Stimulated activated CD8-positive, alpha-beta memory T cell treated with anti-CD3 and anti-CD28 coated beads, Interleukin-15, amount 100 ng/mL, for 4 hours (primary cell): ENCODE measurements at places on chromosomes 3 and 15.

GRCh38 chr3:15064299-15064834 is 748 bp downstream of the MRPS25 start:
- DNase-seq: no peak

DNA sequence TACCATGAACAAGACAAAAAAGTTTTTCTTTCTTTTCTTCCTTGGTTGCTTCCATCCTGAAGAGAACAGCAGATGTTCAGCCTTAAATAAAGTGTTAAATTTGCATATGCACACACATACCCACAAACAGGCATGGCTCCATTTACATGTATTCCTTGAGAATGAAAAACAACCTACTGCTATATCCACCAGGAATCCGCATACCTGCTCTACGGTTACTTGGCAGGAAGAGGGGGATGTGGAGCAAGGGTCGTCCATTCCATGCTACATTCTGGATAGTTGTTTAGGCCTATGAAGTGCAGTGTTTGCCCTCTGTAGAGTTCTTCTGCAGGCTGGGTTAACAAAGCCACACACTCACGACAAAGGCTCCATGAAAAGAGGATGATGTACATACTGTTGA is 322.8 kb downstream of the KCNH8 start:
- DNase-seq: no peak

DNA sequence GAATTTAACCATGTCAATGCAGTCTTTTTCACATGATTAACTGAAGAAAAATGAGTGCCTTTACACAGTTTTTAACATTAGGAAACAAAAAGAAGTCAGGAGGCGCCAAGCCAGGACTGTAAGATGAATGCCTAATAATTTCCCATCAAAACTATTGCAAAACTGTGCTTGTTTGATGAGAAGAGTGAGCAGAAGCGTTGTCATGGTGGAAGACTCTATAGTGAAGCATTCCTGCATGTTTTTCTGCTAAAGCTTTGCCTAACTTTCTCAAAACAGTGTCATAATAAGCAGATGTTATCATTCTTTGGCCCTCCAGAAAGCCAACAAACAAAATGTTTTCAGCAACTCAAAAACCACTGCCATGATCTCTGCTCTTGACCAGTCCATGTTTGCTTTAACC is 156.8 kb upstream of the CDIN1 start:
- DNase-seq: no peak

GRCh38 chr15:101171954-101172353 is 79.9 kb downstream of the CHSY1 start:
- DNase-seq: no peak

DNA sequence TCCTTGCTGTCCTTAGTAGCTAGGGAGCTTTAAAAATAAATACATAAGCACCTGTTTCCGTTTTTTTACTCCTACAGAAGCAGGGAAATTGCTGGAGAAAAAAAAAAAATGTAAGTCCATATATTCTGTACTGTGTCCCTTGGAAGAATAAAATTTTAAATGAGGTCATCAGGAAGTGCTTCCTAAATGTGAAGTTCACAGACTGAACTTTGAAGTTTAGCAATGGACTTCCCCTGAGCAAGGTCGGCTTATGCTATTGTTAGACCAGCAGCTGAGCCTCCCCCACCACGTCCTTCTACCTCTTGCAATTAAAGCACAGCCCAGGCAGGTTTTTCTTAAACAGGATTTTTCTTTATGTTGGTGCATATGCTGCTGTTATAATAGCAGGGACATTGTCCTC is 26.3 kb downstream of the LIPC start:
- no peak for DNase-seq
